NCI-H1417 treated with DMSO at 0.1 percent for 48 hours (cell line): ENCODE measurements at places on chromosomes 4 and X.

GRCh38 chrX:70769659-70770227 is 138.8 kb downstream of the TEX11 start:
- no peak for DNase-seq

- DNase-seq = no peak
Measured at GRCh38 chr4:82777857-82778525, 20.6 kb downstream of the SCD5 start.

GRCh38 chr4:148443512-148444295 is 1.5 kb upstream of the NR3C2 start:
- DNase-seq = no peak

GRCh38 chr4:145231906-145232700 is 51.7 kb upstream of the OTUD4 start:
- DNase-seq = no peak

- no peak for DNase-seq
Measured at GRCh38 chrX:110755611-110756010, 40.0 kb downstream of the CHRDL1 start.

- DNase-seq = no peak
Measured at GRCh38 chr4:107755841-107756356, 35.9 kb upstream of the PAPSS1 start.

- no peak for DNase-seq
Measured at GRCh38 chr4:8251110-8251883, 18.3 kb upstream of the HTRA3 start.

DNA sequence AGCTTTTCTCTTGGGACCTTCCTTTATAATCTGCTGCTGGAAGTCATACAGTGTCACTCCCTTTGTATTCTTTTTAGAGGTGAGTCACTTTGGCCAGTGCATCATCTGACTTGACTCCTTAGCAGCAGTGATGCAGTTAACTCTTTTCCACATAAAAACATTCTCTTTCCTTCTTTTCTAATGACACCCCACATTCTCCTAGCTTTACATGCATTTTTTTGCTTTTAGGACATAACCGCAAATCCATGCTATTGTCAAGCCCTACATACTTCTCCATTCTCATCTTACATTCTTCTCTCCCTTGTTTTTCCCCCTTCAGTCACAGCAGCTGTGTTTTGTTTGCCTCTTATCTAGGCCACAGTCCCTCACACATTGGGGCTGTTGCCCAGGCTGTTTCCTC is 55.1 kb downstream of the ZNF330 start:
- no peak for DNase-seq

DNA sequence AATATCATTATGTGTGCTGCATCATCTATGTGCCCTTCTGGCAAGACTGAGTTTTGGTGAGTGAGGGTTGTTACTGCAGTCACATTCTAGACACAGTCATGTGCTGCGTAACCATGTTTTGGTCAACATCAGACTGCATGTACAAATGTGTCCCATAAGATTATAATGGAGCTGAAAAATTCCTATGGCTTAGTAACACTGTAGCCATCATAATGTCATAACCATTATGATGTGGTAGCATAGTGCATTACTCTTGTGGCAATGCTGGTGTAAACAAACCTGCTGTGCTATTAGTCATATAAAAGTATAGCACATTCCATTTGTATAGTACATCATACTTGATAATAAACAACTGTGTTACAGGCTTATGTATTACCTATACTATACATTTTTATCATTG is 198.1 kb upstream of the NUDT6 start:
- DNase-seq = no peak

GRCh38 chr4:61210186-61210939 is 10.2 kb downstream of the ADGRL3 start:
- no peak for DNase-seq

DNA sequence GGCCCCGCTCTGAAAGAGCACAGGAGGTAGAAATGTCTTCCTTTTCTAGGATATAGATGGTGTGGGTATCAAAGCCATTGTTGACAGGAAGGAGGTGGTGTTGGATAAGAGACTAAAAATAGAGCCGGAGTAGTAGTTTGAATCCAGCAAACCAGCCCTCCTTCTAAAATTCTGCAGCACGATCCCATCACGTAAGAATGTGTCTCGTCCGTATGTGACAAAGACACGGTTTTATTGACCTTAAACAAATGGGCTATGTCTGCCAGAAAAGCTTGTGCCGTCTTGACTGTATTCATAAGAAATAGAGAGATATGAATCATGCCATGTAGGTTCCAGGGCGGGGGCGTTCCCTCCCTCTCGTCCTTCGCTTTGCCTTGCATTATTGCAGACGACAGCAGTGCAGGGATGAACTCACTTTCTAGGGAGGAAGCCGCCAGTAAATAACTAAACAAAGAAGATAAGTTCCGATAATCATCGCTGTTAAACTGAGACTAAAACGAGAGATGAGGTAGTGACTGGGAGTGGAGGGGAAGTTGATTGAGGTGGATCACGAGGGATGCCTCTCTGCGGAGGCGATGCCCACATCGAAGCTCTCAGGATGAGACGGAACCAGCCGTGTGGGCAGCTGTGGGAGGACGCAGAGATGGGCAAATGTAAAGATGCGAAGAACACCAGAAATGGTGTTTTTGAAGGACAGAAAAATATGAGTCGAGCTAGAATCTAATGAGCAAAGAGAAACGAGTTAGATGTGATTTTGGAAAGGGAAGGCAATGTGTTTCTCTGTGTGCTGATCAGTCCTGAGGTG is 3.4 kb downstream of the TENM3 start:
- no peak for DNase-seq

- DNase-seq = no peak
Measured at GRCh38 chrX:15751155-15751819, 13.2 kb downstream of the CA5B start.

GRCh38 chr4:88246600-88246999 is 37.8 kb downstream of the PPM1K start:
- no peak for DNase-seq
